Activated CD4-positive, alpha-beta T cell treated with anti-CD3 and anti-CD28 coated beads for 24 hours (primary cell): ENCODE measurements at places on chromosomes 5 and 9.

DNA sequence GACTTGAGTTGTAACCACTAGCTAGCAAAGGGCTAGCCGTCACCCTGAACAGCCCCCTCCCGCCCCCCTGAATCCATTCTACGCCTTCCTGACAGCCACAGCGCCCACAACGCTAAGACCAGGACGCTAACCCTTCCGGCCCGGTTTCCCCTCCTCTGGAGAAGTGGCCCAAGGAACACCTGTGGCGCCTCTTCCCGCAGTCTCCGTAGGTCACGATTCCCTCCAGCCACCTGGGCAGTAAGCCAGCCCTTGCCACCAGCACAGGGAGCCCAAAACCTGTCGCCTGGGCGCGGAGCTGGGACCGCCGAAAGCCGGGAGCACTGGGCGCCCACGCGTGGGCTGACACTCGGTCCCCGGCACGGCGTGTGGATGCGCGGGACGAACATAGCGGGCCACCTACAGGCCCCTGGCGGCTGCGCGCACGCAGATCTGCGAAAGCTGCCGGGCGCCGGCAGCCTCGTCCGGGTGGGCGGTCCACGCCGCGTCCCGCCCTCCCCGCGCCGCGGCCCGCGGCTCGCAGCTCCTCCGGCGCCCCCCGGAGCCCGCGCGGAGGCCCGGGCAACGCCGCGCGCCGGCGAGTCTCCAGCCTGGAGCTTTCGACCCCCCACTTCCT, 596 bp downstream of the IRF1 start:
- no peak for DNase-seq

DNA sequence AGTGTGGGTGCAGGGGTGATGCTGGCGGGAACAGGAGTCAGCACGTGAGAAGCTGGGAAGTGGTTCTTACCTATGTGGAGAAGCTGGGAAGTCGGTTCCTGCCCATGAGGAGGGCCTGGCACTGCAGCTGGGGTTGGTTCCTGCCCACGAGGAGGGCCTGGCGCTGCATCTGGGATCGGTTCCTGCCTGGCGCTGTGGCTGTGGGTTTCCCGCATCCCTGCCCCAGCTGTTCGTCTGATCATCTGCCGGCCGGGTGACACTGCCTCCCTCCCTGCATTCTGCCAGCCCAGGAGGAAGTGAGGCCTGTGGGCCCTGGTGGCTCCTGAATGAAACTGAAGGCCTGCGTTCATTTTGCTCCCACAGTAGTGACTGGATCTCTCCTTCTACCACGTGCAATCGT, 5.1 kb downstream of the OBP2A start:
- no peak for DNase-seq

- DNase-seq = no peak
Observed at GRCh38 chr9:131442351-131442750, 48.5 kb downstream of the PRRC2B start.

- DNase-seq = no peak
Observed at GRCh38 chr9:101778332-101778731, 39.9 kb upstream of the GRIN3A start.

- DNase-seq = no peak
Observed at GRCh38 chr5:175254155-175254554, 189.8 kb downstream of the DRD1 start.

- no peak for DNase-seq
Observed at GRCh38 chr5:95216136-95216955, 68.5 kb downstream of the MCTP1 start.
